Breast epithelium (tissue), 4 donors: ENCODE measurements at places on chromosomes 3 and 15.

GRCh38 chr15:40569129-40569953 is at the start of gene RPUSD2:
TSS of gene RPUSD2 (plus strand) at chr15:40569299. CDS start at chr15:40569338, 39 bp downstream.
- no peaks in the 10 kb centered on the region for H3K27me3 ChIP-seq
- H3K36me3 ChIP-seq: no peaks in the 10 kb centered on the region
- peaks cover 8% of the 10 kb centered on the region for H3K4me1 ChIP-seq
- peak within 1 kb of the TSS; percentile 83 for H3K27ac ChIP-seq
- H3K4me3 ChIP-seq: peak within 1 kb of the TSS; percentile 89

DNA sequence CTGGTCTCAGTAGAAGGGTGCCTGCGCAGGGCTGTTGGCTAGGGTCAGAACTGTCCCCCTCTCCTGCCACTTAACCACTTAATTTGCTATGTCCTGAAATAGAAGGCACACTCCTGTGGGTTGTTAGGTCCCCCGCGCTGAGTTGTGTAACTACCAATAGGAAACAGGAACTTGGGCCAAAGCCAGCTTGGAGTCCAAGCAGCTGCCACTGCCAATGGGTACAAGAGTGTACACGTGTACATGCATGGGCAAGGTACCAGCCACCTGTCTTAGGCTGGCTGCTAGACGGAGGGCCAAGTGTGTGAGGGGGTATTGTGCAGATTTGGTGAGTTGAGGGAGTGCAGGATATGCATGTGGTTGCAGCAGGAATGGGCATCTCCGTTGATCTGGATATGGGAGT is 29.7 kb upstream of the POLG start:
- H3K27ac ChIP-seq: no peak overlapping the region
- no peak for DNase-seq
- peaks cover 2% of the 10 kb centered on the region for H3K4me1 ChIP-seq
- no peaks in the 10 kb centered on the region for H3K36me3 ChIP-seq
- H3K4me3 ChIP-seq: no peak overlapping the region

- no peaks in the 10 kb centered on the region for H3K27me3 ChIP-seq
- H3K4me3 ChIP-seq: no peak overlapping the region
- H3K27ac ChIP-seq: no peak overlapping the region
- no peaks in the 10 kb centered on the region for H3K36me3 ChIP-seq
- no peaks in the 10 kb centered on the region for H3K4me1 ChIP-seq
These were observed 253.4 kb downstream of the VGLL3 start for GRCh38 chr3:86737517-86737916.

DNA sequence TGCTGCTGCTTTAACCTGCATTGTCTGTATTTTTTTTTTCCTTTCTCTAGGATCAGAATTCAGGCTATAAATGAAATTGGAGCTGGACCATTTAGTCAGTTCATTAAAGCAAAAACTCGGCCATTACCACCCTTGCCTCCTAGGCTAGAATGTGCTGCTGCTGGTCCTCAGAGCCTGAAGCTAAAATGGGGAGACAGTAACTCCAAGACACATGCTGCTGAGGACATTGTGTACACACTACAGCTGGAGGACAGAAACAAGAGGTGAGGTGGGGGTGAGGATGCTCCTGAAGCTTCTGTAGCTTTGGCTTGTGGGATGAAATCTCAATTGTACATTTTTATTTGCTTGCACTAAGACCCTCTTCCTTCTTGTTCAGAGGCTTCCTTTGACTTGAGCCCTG is 85.7 kb downstream of the GHSR start:
- DNase-seq: no peak
- H3K27ac ChIP-seq: no peak overlapping the region
- no peaks in the 10 kb centered on the region for H3K4me1 ChIP-seq
